Stimulated activated naive CD4-positive, alpha-beta T cell treated with Interleukin-2 at 50 U/mL for 16 hours (primary cell): ENCODE measurements at places on chromosomes 1 and 21.

- DNase-seq: no peak
These were observed 30.0 kb upstream of the PM20D1 start for GRCh38 chr1:205879974-205880373.

- DNase-seq: peak; percentile 3
These were observed at the start of gene GNG12 for GRCh38 chr1:67832737-67833601. GNG12 (minus strand) TSS chr1:67833467; CDS start chr1:67707686, 125,781 bp downstream.

GRCh38 chr1:107936498-107937481, 28.2 kb downstream of the VAV3 start:
- DNase-seq: peak; percentile 57

DNA sequence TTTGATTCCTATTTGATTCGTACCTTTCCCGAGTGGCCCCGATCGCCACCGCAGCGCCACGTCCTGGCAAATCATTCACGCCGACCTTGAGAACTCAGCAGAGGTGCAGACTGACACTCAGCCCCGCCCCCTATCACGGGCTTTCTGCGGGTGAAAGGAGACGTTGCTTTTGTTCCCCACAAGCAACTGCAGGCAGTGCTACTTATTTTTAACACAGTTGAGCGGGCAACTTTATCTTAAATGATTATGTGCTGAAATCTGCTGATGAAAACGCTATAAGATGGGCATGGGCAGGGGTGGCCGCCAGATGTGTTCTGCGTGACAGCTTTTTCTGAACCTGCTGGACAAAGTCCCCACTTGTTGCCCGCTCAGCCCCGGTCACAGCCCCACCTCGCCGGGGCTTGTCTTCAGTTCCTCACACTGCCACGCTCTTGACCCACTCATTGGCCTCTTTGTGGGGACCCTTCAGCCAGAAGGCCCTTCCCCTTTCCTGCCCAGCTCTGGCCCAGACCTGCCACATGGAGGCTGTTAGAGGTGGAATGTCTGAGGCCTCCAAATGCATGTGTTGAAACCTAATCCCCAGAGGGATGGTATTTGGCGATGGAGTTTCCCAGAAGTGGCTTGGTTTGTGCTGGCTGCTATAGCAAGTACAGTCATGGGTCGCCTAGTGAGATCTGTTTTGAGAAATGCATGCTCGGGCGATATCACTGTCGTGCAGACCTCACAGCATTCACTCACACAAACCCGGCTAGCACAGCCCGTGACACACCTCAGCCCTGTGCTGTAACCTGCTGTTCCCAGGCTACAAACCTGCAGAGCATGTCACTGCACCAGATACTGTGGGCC, 15.7 kb upstream of the PDXK start:
- no peak for DNase-seq

- DNase-seq: no peak
These were observed 141.9 kb downstream of the CLEC20A start for GRCh38 chr1:178354816-178355215.

DNA sequence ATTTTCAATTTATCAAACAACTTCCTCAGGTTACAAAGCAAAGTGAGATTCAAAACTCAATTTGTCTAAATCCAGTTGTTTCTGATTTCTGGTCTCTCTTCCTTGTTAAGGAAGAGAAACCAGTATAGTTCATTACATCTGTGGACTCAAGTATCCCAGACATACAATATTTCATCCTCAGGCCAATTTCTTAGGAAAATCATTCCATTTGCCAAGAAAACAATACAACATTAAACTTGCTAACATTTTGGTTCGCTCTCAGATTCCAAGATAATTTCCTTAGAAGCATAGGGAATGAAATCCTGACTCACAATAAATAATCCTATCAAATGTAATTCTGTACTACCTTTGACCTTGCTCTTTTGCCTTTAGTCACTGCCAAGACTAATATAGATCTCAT, 11.2 kb upstream of the TTLL7 start:
- DNase-seq: no peak

GRCh38 chr1:9101510-9102146, 27.3 kb downstream of the GPR157 start:
- DNase-seq: no peak

DNA sequence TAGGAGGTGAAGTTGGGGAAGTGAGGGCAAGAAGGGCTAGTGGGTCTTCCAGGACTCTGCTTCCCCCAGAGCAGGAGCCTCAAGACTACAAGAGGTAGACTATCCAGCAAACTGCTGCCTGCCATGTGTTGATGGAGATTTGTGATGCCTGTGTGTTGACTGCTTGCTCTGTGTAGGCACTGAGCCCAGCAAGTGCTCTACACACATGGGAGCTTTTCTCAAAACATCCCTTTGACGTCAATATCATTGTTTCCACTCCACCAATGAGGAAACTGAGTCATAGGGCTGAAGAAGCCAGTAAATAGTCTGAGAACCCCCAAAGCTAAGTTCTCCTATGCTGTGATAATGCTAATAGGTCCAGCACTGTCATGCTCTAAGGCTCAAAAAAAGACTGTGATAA, 207.2 kb upstream of the NFIA start:
- no peak for DNase-seq

DNA sequence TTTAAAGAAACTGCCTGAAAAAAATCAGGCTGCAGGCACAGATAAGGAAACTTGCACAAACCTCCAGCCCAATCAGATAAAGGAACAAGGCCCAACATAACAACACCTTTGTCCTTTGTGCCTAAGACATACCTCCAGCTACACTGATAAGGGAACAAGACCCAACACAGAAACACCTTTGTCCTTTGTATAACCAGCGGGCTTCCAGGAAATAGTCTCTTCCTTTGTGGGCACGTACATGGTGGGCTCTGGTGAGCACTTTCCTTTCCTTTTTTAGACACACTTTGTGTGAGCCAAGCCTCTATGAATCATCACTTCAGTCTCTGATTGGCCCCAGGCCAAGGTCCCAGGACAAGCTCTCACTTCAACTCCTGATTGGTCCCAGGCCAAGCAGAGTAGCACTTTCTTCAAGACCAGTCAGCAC, 23.6 kb downstream of the ZNF670 start:
- no peak for DNase-seq

DNA sequence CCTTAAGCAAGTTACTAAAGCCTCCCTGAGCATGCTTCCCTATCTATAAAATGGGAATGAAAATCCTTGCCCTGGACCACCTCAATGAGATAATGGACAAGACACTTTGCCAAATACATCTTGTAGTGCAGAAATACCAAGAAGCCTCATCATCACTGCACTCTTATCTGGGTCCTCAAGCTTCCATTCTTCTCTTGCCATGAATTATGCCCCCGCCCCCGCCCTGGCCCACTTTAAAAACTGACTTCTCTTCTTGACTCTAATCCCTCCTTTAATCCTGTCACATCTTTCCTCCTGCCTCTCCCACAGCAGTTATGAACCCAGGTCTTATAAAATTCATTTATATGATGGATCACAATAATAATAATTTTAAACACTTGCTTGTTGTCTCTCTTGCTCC, 14.8 kb downstream of the ARHGEF11 start:
- no peak for DNase-seq

DNA sequence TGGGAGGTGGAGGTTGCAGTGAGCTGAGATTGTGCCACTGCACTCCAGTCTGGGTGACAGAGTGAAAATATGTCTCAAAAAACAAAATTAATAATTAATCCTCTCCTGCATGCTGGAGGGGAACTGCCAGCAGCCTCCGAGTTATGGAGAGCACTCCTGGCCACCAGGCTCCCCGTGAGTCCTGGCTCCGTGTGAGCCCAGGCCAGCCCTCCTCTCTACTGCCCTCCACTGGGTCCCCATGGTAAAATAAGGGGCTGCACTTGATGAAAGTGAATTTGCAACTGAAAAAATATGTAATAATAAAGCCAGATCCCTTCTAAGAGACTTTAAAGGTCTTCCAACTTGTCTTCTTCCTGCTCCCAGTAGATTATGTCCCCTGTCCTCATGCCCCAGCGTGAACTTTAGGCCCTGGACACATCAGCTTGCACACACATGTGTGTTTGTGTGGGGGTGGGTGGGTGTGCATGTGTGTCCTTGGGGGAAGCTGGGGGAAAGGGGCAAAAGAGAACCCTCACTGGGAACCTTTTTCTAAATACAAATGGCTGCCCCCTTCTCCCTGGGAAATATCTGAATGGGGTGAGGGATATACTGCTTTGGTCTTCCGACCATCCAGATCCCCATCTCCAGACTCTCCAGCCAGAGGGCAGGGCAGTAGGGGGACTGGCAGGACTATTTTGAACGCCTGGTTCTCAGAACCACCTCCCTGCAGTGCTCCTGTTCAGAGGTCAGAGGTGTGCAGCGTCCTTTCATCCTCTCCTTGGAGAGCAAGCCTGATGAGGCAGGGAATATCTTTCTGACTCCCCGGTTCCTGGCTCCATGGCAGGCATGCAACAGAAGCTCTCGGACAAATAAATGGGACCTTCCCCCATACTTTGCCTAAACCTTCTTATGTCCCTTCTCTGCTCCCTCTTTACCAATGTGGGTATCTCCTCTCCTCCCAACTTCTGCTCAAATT, 26.2 kb downstream of the NEK2 start:
- DNase-seq: no peak

- DNase-seq: no peak
These were observed 211.6 kb downstream of the LMX1A start for GRCh38 chr1:165144757-165145397.

GRCh38 chr21:31448496-31448895, 104.4 kb upstream of the TIAM1 start:
- DNase-seq: no peak

DNA sequence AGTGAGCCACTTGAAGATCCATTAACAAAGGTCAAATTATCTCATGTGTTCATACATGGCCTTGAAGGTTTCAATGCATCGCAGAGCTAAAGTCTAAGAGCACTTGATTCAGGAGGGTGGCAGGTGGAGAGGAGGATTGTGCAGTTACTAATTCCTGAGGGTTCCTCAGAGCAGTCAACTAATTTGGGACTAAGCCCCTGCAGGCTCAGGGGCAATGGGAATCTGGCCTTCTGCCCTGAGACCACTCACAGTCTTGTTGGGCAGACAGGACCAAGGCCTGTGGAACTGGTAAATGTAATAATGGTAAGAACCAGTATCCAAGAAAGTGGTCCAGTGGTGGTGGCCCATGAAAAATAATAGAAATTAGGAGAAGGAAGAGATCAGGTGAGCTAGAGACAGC, 127.4 kb upstream of the HMGB4 start:
- no peak for DNase-seq

GRCh38 chr21:29775462-29775861, 164.3 kb downstream of the GRIK1 start:
- DNase-seq: no peak

GRCh38 chr1:118223426-118223825, 38.4 kb upstream of the SPAG17 start:
- DNase-seq: no peak

- no peak for DNase-seq
These were observed 9.9 kb upstream of the DYRK1A start for GRCh38 chr21:37356706-37357105.

DNA sequence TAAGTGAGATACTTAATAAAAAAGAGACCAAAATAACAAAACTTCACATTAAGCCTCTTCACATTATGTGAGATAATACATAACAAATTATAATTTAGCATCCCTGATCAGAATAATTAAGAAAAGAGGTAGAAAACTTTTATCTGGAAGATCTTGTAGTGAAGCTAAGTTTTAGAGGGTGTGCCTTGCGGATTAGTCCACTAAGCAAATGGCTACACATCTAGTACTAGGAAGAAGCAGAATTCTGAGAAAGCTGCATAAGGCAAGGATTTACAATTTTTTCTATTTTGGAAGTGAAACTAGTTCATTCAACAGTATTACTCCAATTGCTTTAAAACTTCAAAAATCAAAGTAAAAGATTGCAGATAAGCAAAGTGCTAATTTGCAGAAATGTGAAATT, 3.5 kb downstream of the YOD1 start:
- DNase-seq: no peak

GRCh38 chr1:43294761-43295160, 6.0 kb upstream of the TIE1 start:
- no peak for DNase-seq

- no peak for DNase-seq
These were observed 214.8 kb downstream of the BACH1 start for GRCh38 chr21:29513535-29513934.

- DNase-seq: no peak
These were observed 10.5 kb upstream of the RBM15 start for GRCh38 chr1:110328700-110329099.

DNA sequence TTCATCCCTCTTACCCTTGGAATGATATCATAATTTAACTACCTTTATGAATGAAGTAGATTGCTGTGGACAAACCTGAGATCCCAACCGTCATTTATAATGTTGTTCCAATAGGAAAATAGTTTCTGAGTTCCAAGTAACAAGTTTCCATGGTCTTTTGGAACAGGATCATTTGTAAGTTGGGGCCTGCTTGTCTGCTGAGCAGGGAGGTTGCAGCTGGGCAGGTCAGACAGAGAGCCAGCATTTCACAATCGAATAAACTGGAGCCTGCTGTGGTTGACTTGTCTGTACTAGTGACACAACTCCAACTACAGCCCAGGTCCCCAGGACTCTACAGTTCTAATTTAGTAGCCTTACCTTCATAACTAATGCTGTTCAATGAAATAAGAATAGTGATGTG, 18.6 kb upstream of the RALGPS2 start:
- DNase-seq: no peak

GRCh38 chr1:177281901-177282300, 111.1 kb downstream of the BRINP2 start:
- DNase-seq: no peak

- DNase-seq: no peak
These were observed 94.2 kb downstream of the AHCTF1 start for GRCh38 chr1:246837418-246838117.

DNA sequence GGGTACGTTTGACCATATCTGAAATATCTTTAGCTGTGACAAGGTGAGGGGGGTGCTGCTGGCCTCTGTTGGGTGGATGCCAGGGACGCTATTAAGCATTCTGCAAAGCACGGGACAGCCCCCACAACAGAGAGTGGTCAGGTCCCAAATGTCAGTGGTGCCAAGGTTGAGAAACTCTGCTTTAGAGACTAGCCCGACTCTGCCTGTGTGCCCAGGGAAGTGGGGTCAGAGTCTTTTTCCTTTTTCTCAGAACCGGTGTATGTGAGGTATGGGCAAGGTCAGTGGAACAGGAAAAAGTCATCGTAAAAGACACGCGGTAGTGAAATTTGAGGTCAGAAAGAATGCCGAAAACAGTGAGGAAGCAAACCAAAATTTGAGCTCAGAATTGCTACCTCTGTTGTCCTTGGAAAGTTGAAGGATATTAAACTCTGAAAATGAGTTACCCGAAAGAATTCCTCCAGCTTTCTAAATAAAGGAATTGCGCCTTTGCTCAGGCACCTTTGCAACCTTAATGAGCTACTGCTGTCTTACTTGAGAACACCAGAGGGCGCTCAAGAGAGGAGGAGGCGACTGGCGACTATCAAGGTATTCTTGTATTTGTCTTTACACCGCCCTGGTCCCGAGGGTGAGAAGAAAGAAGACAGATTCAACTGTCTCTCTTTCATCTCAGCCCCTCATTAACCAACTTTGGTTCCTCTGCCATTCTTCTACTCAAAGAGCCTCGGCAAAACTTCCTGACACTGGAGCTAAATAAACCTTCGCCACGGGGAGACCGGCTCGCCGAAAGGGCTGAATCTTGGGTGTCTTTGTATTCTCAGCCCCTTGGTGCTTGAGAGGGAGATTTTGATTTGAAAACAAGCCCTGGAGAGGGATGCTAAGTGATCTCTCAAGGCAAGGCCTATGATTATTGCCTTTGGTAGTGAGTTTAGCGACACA, 85.4 kb upstream of the OLIG2 start:
- DNase-seq: no peak

GRCh38 chr1:1332031-1332755, 1.1 kb downstream of the TAS1R3 start:
- DNase-seq: no peak

GRCh38 chr1:228857611-228858010, 122.3 kb downstream of the RHOU start:
- DNase-seq: no peak

GRCh38 chr1:238991765-238992495, 394.4 kb upstream of the CHRM3 start:
- no peak for DNase-seq
